ENCODE measurements at places on chromosomes 1 and 21.

DNA sequence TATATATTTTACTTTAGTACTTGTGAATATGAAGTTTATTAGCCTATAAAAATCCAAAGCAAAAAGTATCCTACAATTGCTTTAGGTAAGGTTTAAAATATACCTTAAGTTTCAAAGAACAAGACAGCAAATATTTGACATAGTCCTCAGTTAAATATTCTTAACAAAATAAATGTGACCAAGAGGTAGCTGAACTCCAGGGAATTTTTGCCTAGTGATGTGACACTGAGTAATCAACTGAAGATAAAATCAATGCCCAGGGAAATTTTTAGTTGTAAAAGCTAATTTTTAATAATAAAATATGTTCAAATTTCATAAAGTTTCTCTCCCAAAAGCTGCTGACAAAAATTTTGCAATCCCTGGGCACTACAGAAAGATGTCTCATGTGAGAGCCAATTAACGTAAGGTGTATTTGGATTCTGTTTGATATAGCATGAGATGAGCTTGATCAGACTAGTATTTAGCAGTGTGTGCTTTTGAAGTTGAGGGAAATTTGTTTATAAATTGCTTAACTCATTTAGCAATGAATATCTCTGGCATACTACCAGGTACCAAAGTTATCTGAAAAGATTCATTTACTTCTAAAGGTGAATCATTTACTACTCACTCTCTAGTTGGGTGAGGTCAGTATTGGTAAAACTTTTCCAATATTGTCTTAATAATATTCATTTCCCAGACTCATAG, 80.2 kb upstream of the PALMD start:
- peak; percentile 31 for DNase-seq

GRCh38 chr1:7010534-7011200, 225.4 kb downstream of the CAMTA1 start:
- DNase-seq, result no peak

DNA sequence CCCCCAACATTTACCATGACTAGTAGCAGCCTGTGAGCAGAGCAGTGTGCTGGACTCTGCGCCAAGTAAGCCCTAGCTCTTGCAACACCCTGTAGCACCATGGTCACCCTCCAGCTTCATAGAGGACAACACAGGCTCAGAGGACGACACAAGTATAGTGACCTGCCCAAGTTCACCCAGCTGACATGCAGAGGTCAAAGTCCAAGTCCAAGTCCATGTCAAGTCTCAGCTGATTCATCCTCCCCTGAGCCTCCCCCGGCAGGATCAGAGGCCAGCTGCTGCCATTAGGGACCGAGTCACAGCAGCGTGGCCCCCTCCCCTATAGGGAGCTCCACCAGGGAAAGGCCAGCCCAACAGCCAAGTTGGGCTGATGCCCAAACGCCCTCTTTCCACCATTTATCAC, 15.9 kb downstream of the SDC3 start:
- DNase-seq, result no peak

- DNase-seq, result no peak
These were observed 97.8 kb downstream of the DUSP10 start for GRCh38 chr1:221644145-221644448.

GRCh38 chr21:28768753-28769152, 223.9 kb downstream of the LTN1 start:
- no peak for DNase-seq

- DNase-seq, result no peak
These were observed 13.8 kb downstream of the RGS5 start for GRCh38 chr1:163188947-163189346.
